Calu3 (cell line): ENCODE measurements at places on chromosomes 2 and 18.

DNA sequence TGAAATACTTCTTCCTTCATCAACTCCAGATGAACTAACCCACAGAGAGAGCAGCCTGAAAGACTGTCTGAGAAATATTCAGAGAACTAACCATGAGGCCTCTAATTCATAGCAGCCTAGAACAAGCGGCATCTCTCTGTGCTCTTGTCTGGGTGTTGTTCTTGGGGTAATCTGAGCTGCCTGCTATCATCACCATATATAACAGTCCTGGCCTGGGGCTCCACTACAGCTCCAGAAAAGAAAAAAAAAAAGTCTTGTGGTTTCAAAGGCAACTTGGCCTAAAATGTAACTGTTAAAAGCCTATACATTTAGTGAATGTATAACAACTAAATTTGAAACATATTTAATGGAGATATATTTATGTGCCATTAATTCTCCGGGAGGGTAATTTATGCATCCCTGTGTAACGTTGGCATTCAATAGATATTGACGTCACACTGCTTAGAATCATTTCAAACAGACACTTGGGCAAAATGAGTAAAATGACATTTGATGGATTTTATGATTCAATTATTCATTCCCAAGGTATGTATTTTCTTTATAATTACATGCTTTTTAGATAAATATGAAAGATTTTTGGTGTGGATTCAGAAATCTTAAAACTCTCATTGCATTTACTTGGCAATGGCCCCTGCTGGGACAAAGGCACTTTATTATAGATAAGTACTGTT is 294.3 kb downstream of the HRH4 start:
- no peak for DNase-seq

DNA sequence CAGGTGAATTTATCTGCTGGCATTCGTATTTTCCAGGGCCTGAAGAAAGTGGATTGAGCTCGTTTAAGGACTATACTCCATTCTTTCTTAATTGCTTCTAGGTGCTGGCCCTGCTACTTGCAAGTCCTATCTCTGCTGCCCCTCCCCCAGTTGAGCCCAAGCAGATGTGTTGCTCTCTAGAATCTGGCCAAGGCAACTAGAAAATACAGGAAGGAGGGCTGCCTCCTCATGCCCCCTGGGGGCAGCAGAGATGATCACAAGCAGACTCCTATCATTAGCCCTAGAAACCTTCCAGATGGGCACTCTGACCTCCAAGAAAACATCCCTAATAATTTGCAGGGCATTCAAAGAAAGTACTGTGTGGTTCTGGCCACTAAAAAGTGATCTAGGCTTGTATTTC is 72.5 kb upstream of the CYP26B1 start:
- peak; percentile 25 for DNase-seq

GRCh38 chr18:32200766-32201165 is 10.9 kb downstream of the MEP1B start:
- no peak for DNase-seq

DNA sequence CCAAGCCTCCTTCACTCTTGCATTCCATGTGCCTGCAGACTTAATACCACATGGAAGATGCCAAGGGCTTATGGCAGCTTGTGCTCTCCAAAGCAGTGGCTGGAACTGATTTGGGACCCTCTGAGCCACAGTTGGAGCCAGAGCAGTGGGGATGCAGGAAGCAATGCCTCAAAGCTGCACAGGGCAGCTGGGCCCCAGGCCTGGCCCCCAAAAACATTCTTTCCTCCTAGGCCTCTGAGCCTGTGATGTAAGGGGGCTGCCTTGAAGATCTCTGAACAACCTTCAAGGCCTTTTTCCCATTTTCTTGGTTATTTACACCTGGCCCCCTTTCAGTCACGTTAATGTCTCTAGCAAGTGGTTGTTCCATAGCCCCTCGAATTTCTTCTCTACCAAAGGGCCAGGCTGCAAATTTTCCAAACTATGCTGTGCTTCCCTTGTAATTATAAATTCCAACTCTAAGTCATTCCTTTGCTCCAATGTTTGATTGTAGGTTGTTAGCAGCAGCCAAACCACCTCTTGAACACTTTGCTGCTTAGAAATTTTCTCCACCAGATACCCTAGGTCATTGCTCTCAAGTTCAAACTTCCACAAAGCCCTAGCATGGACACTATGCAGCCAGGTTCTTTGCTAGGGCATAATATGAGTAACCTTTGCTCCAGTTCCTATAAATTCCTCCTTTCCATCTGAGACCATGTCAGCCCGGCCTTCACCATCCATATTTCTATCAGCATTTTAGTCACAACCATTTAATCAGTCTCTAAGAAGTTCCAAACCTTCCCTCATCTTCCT is 245.0 kb upstream of the RBBP8 start:
- DNase-seq: no peak

DNA sequence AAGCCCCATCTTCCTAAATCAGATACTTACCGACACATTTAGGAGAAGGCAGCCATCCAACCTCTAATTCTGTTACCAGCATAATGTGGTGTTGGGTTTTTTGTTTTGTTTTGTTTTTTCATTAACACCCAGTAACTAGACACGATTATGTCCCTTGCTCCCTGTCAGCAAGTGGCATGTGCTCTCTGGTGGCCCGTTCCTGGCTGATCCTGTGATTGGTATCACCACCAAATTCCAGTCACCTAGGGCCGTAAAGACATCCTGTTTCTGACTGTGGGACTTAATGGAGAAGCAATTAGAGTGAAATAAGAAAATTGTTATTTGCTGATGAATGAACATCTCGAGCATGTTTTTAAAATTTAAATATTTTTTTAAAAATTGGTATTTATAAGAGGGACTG is 5.9 kb upstream of the DLX1 start:
- DNase-seq: no peak

- no peak for DNase-seq
Observed at GRCh38 chr2:186697536-186697935, 3.7 kb downstream of the FAM171B start.

- DNase-seq: no peak
Observed at GRCh38 chr2:218046238-218046637, 22.8 kb upstream of the RUFY4 start.

GRCh38 chr2:199424160-199424559 is 33.6 kb downstream of the SATB2 start:
- DNase-seq: no peak
